Stimulated activated CD4-positive, alpha-beta T cell treated with anti-CD3 and anti-CD28 coated beads, Interleukin-1b, Interleukin-23, amount 100 ng/mL, for 1 hour (primary cell): ENCODE measurements at places on chromosomes 3 and 15.

DNA sequence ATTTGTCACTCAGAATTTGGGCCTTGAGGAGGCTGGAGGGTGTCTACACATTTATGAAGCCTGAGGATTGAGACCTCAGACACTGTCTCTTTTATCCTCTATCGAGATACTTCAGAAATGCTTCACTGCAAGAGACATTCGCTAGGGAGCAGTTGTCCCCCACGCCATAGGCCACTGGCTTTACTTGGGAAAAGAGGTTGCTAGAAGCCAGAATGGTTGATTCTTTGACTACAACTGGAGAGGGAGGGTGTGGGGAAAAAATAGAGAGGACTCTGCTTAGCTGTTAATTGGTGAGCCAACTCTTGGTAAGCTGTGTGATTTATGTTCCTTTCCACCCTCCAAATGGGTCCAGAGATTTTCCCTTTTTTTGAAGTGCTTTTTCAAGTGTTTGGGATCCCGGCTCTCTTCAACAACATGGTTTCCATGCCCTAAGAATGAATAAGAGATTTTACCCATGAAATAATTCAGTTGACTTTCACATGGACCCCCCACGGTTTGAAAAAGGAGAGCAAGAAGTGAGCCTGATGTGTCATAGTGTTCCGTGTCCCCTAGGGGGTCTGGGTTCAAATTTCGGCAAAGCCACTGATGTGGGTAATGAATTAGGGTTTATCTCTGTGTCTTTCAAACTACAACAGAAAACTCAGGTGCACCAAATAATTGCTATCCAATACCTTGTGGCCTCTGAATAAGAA lies 2.7 kb downstream of the BOC start:
- no peak for DNase-seq

DNA sequence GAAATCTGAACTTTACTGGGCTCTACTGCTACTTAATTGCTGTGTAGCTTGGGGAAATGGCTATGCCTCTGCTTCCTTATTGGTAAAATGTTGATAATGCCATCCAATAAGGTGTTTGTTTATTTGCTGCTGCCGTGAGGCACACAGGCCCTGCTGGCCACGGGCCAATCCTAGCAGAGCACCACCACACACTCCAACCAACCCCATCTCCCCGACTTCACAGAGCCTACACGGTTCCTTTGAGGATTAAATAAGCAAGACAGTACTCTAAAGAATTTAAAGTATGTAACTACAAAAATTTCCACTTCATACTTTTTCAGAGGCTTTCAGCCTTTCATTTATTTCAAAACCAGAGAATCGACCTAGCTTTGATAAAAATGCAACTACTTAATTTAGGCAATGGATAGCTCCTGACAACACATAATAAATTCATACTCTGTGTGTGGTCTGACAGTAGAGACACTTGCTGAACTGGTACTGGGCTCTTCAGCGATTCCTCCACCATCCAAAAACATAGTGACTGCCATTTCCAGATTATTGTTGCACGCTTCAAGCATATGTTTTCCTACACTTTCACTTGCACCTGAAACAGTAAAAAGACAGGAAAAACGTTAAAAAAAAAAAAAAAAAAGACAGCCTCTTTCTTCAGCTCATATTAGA lies 25.3 kb downstream of the UBXN7 start:
- DNase-seq: no peak

- no peak for DNase-seq
Measured at GRCh38 chr3:186784820-186785494, 1.6 kb downstream of the EIF4A2 start.

DNA sequence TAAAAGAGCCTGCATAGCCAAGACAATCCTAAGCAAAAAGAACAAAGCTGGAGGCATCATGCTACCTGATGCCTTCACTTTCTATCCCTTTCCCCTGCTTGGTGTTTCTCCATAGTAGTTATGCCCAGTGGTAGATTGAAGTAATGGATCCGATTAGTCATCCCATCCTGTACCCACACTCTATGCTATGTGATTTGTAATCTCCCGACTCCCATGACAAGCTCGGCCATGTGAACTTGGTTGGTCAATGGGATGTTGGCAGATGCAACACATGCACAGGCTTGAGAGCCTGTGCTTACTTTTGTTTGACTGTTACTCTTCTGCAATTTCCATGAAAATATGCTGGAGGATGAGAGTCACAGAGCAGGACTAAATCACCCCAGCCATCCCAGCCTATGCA lies 334.9 kb upstream of the DPH6 start:
- no peak for DNase-seq

DNA sequence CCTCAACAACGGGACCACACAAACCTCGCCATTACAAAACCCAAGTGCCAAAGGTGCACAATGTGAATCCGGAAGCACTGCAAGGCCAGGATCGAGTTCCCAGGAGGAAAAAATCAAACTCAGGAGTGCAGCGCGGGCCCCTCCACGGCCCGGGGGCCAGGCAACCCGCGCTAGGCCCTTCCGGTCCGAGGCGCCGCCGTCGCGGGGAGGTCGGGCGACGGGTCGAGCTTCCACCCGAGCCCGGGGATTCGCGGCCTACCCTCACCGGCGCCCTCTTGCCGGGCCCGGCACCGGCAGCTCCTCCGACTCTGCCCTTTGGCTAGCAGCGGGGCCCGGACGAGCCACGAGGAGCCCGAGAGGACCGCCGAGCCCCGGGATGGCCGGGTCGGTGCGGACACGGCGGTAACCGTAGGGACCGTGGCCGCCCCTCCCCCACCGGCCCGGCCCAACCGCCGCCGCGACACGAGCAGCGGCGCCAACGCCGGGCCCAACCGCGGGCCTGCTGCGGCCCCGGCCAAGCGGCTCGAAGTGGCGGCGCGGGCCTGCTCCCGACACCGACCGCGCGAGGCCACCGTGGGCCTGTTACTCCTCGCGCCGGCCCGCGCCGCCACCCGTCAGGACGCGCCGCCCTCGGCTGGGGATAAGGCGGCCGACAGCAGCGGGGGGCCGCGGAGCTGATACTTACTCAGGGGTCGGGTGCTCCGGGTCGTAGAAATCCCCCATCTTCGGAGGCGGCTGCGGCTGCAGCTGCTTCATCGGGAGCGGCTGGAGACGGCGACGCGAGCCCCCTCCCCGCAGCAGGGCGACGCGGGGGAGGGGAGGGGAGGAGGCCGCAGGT lies 525 bp downstream of the SETD2 start:
- DNase-seq: peak; percentile 29

- DNase-seq: no peak
Measured at GRCh38 chr3:127831723-127832172, 9.4 kb upstream of the MGLL start.

DNA sequence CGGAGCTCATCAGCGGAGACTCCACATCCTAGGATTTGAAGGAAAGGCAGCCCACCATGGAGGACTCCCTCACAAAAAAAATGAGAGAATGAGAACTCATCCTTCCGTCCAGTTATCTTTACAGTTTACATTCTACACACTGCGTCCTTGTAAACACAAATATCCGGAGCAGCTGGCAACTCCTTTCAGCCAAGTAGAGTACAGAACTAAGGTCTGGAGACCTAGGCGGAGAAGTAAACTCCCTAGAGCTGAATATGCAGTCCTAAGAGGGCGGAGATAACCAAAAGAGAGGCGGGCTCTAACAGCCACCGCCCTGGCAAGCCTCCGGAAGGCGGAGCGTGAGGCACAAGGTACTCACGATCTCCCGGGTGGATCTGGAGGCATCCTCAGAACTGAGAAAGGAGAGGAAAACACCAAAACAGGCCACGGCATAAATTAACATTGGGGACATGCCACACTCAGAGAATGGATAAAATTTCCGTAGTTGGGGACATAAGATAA lies 924 bp upstream of the SIN3A start:
- no peak for DNase-seq
